ENCODE measurements at places on chromosomes 2 and 18.

- no peak for DNase-seq
Observed at GRCh38 chr2:155100261-155100660, 401.8 kb downstream of the KCNJ3 start.

- no peak for DNase-seq
Observed at GRCh38 chr18:23932385-23933067, 82.0 kb upstream of the TTC39C start.

GRCh38 chr2:12741380-12741779 is 24.6 kb downstream of the TRIB2 start:
- peak; percentile 34 for DNase-seq

- no peak for DNase-seq
Observed at GRCh38 chr2:217685255-217685605, 317.6 kb downstream of the TNS1 start.

- DNase-seq, result no peak
Observed at GRCh38 chr2:144995482-144995881, 475.6 kb upstream of the ZEB2 start.

DNA sequence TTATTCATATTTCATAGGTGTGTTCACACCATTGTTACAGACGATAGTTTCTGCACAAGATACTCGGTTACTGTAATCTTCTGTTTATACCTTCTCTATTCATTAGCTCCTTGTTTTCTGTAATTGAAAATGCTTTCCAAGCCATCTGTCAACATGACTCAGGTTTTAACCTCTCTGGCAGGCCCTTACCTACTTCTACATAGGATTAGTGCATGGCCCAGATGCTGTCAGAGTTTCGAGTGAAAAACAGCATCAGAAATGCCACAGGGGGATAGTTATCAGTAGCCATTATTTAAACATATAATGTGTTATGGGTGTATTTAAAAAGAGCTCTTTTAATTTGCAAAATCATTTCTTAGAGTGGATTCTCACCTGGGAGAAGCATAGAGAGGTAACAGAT is 596.4 kb downstream of the FBXO15 start:
- DNase-seq, result no peak
